Stimulated activated CD4-positive, alpha-beta T cell treated with anti-CD3 and anti-CD28 coated beads, Interleukin-1b, Interleukin-23, amount 100 ng/mL, for 4 hours (primary cell): ENCODE measurements at places on chromosomes 12 and 14.

- no peak for DNase-seq
Observed at GRCh38 chr12:85874031-85874461, at the start of gene NTS. Gene NTS, plus strand, starts transcription at chr12:85874295. Its CDS starts 109 bp downstream, at chr12:85874404.

- DNase-seq, result no peak
Observed at GRCh38 chr14:64725879-64726584, 21.8 kb downstream of the PLEKHG3 start.

GRCh38 chr14:25250516-25250915, 200.6 kb upstream of the STXBP6 start:
- DNase-seq, result no peak

- DNase-seq, result no peak
Observed at GRCh38 chr12:49540229-49541139, 1.7 kb downstream of the KCNH3 start.

DNA sequence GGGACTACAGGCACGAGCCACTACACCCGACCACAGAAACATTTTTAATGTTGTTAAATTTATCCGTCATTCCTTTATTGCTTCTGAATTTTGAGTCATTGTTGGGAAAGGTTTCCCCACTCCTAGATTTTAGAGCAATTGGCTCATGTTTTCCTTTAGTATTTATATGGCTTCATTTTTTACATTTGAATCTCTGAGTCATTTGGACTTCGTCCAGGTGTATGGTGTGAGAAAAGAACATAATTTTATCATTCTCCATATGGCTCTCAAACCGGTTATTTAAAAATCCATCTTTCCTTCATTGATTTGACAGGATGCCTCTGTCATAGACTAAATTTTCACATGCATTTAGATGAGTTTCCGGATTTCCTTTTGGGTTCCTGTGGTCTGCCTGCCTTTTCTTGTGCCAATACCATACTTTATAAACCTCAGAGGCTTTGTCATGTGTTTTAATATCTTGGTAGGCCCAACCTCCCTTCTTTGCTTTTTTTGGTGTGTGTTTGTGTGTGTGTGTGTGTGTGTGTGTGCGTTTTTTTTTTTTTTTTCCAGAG, 30.9 kb downstream of the LRTM2 start:
- DNase-seq, result no peak
